ENCODE measurements at places on chromosomes 7 and 10.

GRCh38 chr7:92034116-92034515 lies 93.5 kb downstream of the AKAP9 start:
- no peak for DNase-seq

DNA sequence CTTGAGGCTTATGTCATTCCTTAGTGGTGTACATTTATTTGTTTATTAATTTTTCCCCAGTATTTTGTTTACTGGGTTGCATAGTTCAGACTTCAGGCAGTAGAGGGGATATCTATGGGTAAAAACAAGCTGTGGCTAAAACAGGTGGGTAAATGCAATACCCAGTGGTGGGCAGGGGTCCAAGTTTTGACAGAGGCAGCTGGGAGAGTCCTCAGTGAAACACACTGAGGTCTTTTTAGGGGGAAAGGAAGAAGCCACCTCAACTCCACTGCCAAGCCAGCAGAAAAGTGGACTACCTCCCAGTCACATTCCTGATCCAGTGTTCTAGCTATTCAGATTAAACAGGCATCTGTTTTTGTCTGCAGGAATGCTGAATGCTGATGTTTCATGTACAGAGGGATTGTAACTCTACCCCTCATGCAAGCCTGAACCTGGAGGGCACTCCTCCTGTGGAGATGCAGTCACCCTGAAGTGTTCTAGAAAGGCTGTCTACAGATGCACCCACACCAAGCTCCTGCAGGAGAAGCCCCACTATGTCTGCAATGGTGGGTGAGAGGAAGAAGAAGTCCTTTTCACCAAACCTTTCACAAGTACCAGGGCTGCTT lies 757.8 kb downstream of the INHBA start:
- DNase-seq: no peak

- no peak for DNase-seq
Observed at GRCh38 chr7:148337246-148337965, 253.2 kb upstream of the C7orf33 start.

GRCh38 chr7:94173436-94173835 lies 169.3 kb upstream of the BET1 start:
- DNase-seq: no peak

- DNase-seq: no peak
Observed at GRCh38 chr7:130154501-130155317, 50.5 kb downstream of the TMEM209 start.

DNA sequence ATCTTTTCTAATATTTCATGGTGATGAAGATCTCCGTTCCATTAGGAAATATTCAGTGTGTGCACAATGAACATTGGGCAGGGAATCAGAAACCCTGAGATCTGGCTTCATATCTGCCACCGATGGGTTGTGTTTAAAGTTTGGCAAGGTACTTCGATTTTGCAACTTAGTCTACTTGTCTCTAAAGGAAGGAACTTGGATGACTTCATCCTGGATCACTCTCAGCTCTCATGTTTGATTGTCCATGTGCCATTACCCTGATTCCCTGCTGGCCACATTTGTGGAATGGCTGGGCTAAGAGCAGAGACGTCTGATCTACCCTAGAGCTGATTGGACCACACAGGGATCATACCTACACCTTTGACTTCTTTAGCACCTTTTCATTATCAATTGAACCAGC lies 177.0 kb upstream of the KMT2E start:
- DNase-seq: no peak

- DNase-seq: no peak
Observed at GRCh38 chr10:79038841-79039201, 29.9 kb upstream of the ZMIZ1 start.

DNA sequence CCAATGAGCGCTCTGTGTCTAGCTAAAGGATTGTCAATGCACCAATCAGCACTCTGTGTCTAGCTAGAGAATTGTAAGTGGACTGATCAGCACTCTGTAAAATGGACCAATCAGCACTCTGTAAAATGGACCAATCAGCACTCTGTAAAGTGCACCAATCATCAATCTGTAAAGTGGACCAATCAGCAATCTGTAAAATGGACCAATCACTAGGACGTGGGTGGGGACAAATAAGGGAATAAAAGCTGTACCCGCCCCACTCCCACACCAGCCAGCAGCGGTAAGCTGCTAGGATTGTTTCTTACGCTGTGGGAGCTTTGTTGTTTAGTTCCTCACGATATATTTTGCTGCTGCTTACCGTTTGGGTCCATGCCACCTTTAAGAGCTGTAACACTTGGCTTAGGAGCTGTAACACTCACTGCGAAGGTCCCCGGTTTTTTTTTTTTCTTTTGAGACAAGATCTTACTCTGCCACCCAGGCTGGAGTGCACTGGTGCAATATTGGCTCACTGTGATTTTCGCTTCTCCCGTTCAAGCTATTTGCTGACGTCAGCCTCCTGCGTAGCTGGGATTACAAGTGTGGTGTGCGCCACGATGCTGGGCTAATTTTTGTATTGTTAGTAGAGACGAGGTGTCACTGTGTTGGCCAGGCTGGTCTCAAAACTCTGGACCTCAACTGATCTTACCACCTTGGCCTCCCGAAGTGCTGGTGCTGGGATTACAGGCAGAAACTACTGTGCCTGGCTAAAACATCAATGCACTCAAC lies 184.8 kb downstream of the PTPN20 start:
- DNase-seq: no peak

DNA sequence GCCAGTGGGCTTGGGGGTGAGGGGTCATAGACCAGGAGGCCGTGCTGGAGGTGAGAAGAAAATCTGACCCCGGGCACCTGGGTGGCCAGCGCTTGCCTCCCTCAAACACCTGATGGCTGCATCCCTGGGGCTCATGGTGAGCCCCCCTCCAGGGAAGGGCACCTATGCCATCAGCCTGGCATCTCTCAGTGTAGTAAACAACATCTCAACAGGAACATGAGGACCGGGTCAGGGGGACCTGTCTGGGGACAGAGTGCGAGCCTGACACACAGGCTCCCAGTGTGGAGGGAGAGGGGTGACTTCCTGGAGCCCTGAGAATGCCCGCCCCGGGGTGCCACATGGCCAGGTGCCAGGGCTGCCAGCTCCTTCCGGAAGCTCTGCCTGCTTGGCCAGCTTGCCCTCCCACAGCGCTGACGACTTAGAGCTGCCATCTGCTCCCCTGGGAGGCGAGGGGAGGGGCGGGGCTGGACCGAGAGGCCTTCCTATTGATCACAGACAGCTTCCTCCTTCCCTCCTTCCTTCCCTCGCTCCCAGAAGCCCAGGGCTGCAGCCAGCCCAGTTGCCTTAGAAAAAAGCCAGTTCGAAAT lies 12.3 kb downstream of the STX1A start:
- no peak for DNase-seq

GRCh38 chr10:3623746-3624145 lies 161.3 kb downstream of the KLF6 start:
- no peak for DNase-seq

GRCh38 chr10:6136215-6137201 lies 47.7 kb downstream of the RBM17 start:
- DNase-seq: no peak

GRCh38 chr10:85510682-85511081 lies 855.9 kb downstream of the GRID1 start:
- DNase-seq: no peak

GRCh38 chr10:24695452-24695851 lies 28.2 kb downstream of the ARHGAP21 start:
- no peak for DNase-seq

GRCh38 chr7:1883031-1883761 lies 213.1 kb downstream of the ELFN1 start:
- DNase-seq: no peak

- DNase-seq: no peak
Observed at GRCh38 chr7:86933295-86933845, 126.1 kb downstream of the ELAPOR2 start.

DNA sequence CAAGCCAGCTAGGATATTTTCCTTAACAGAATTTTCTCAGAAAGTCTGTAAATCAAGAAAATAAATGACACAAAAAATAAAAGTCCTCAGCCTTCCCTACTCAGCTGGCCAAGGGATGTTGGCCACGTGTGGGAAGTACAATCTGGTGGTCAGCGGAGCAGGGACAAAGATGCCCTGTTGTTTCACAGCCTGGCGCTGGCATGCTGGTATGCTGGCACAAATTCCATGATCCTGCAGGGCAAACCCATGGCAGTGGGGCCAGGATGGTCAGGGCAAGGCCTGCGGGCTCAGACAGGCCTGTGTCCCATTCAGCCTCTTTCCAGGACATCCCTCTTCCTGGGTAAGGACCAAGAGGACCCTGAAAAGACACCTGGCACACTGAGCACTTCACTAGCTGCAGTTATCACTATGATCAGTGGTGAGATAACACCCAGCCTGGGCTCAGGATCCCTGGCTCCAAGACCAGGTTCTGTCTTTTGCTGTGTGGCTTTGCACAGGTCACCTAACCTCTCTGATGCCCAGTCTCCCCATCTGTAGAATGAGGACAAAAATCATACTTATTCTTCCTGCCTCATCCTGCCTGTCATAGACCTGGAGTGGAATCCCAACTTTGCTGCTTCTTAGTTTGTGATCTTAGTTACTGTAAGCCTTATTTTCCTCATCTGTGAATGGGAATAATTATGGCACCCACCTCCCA lies 10.8 kb upstream of the HSPA12A start:
- no peak for DNase-seq

DNA sequence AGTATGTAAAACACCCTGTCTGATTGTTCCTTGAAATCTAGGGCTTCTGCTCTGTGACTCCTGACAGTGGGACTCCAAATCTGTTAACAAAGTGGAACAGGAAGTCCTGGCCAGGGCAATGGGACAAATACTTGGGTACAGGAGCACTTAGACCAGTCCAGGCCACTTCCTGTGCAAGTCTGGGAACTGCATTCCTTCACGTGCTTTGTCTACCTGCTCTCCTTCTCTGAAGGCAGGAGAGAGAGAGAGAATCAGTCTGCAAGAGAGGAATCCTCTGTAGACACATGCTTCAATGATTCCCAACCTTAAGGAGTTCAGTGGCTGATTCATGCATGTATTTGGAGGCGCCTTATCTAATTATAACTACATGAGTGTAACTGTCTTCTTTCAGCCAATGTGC lies 530.2 kb downstream of the GATA3 start:
- DNase-seq: no peak

- no peak for DNase-seq
Observed at GRCh38 chr10:103397191-103397825, 882 bp downstream of the PDCD11 start.
